DMS79 (cell line): ENCODE measurements at places on chromosomes 4 and X.

DNA sequence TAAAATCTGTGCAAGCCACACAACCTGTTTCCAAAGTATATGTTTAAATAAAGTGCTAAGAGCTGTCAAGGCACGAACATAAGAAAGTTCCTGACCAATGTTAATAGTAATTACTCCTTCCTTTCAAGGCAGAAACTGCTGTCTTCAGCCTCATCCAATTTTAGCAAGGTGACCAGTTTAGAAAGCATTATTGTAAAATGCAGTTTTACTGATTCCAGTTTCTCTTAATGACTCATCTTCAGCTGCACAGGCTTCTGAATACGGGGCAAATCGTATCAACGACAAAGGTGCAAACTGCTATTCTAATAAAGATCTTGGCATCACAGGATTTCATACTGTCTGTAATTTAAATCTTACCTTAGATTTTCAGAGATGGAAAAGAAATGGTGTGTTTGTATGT is 87.5 kb downstream of the PPP3CA start:
- no peak for DNase-seq

GRCh38 chr4:39613093-39613656 is 25.5 kb downstream of the SMIM14 start:
- DNase-seq: no peak

DNA sequence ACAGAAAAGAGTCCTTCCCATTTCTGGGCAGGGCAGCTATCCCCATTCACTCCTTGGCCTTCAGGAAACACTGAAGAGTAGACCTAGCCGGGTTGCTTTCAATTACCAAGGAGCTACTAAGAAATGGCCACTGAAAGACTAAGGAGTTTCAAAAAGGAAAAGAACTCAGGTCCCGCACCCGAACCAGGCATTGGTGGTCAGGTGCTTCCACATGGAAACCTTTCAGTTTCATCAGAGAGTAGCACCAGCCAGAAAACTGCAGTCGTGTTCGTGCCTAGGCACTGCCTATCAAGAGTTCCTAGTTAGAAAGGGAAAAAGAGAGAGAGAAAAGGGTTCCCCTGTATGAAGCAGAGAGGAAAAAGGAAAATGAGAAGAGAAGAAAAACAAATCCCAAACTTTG is 237.9 kb downstream of the KLHL4 start:
- no peak for DNase-seq

GRCh38 chrX:41737065-41737464 is 13.1 kb downstream of the GPR82 start:
- DNase-seq: no peak

DNA sequence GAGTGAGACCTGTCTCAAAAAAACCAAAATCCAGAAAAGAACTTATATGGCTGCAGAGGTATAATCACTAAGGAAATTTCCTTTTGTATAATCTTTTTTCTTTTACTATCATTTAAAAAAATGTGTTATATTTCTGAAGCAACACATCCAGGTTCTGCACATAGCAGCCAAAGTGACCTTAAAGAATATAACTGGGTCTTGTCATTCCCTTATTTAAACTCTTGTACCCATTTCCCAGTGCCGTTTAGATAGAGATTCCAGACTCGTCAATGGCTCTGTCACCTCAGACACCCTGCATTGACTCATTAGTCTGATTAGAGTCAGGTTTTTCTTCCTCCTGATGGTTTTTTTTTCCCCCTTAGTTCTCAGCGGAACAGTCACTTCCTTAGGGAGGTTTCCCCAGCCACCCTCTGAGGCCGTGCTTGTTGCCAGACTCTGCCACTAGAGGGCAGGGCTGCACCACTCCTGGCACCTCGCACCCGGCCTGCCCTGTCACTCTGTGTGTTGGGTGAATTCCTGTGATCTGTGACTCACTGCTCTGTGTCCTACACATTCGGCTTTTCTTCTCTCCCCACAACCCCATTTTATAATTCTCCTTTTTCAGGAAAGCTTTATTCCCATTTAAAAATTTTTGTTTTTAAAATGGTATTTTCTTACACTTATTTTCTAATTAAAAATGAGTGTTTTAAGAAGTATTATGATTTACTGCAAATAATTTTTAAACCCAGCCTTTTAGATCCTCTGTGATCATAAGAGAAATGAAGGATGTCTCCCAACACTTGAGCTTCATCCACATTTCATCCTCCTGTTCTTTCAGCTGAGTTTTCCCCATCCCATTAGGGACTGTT is 32.1 kb downstream of the HTT start:
- no peak for DNase-seq

DNA sequence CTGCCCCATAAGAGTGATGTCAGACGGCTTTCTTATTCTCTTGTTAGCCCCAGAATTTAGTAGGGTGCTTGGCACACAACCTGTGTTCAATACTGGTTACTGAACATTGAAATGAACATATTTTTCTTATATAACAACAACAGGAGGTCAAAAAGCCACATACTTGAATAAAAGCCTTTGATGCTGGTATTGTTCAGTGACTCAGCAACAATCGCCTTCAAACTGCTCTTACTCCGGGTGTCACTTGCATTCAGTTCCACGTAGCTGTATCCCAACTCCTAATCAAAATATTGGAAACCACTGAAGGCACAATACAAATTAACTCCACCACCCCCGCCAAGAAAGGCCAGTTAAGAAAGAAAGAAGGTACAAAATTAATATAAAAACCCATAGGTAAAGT is 61.5 kb downstream of the RFC1 start:
- DNase-seq: no peak

DNA sequence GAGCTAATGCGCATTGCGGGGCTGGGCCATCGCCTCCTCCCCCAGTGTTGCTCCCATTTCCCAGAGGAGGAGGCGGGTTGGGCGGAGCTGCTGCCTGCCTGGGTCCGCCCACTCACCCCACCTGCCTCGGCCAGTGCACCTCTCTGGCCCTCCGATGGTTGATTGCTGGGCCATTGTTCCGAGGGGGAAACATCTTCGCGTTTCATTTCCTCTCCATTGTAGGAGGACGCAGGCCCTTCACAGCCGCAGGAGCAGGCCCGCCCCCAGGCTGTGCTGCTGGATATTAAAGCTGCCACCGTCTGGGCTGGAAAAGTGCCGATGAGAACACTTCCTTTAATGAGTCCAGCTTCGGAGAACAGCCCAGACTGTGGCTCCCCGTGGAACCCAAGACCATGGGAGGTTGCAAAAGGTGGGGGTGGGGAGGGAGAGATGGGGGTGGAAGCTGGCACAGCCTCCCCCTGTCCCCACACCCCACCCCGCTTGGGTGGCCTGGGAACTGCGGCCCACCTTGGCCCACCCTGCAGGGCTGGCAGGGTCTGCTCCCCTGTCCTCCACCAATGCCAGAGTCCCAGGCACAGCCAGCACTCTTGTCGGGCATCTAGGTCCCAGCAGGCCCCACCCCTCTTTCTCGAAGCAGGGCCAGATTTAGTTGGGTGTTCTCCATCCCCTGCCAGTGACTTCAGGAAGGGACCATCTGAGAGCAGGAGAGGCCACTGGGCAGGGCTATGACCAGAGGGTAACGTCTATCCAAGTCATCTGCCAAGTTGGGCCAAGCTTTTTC is 96.6 kb downstream of the ADRA2C start:
- DNase-seq: no peak

DNA sequence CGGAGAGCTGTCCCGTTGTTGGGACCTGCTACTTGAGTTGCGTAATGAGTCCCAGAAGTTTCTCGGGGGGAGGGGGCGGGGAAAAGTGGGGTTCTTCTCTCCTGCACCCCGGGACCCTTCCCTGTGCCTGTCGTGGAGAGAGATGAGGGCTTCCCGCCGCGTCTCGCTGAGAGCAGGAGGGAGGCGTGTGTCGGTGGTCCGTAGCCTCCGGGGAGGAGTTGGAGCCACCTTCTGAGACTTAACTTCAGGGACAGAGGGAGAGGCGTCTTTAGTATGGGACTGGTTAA is 698 bp downstream of the AFF1 start:
- no peak for DNase-seq

DNA sequence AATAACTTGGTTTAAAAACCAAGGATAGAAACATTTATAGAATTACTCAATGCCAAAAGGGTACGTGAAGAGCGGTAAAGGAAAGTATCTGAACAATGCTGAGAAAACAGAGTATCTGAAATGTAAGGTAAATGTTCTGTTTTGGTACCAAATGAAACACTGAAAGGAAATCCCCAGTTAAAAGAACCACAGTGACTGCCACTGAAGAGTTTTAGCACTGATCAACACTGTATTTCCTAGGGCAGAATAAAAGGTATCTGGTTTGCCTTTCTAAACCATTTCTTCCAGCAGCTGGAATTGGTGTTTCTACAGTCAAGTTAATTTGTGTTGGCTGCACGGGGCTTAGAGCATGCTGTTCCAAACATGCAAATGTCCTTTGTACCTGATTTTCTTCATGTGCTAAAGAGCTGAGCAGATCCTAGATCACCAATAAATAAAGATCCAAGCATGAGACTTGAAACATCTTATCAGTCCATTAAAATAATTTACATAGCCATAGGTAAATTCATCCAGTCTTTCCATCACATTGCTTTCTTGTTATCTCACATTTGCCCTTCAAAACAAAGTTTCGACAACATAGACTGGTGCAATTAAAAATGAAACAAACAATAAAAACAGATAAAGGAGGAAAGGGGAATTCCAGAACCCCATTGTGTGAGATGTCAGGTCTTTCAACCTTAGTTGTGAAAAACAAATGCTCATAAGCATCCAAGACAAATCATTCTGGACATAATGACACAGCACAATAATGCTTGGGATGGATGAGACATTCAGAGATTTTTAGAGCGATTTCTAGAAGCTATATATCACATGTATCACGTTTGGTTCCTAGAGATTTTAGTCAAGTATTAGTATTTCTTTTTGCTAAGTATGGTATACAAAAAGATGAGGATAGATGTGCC is 38.6 kb downstream of the MFAP3L start:
- no peak for DNase-seq

GRCh38 chr4:82458729-82459128 is 28.3 kb downstream of the ENOPH1 start:
- no peak for DNase-seq

DNA sequence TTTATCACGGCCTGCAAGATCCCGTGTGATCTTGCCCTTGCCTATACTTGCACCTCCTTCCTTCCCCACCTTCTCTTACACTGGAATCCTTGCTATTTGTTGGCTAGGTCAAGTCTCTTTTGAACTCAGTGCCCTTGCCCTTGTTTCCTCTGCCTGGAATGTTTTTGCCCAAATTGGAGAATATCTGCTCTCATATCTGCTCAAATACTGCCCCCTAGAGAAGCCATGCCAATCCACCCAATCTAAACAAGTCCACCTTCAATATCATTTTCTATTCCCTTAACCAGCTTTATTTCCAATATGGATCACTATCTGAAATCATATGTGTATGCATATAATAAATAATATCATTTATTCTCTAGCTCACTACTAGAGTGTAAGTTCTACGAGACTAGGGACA is 1044.2 kb upstream of the FTHL17 start:
- DNase-seq: no peak

- DNase-seq: no peak
These were observed 166.2 kb upstream of the RPS6KA3 start for GRCh38 chrX:20432746-20433387.

GRCh38 chr4:159280442-159281172 is 177.7 kb downstream of the RAPGEF2 start:
- DNase-seq: peak; percentile 49

- no peak for DNase-seq
These were observed 248.5 kb upstream of the DIAPH2 start for GRCh38 chrX:96436105-96436504.
